ENCODE measurements at places on chromosomes 16 and 17.

- DNase-seq = no peak
These were observed 80.3 kb downstream of the TNRC6C start for GRCh38 chr17:78038748-78039288.

DNA sequence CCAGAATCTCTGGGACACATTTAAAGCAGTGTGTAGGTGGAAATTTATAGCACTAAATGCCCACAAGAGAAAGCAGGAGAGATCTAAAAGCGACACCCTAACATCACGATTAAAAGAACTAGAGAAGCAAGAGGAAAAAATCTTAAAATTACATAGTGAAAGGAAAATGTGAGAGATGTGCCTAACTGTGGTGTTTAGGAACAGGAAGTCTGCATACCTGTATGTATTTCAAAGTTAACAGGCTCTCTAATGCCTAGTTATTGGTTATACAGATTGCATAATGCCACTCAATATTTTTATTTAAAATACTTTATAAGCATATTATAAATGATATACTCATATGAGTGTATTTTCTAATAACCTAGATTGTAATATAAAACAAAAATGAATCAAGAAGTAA is 25.9 kb downstream of the ZNF267 start:
- no peak for DNase-seq

- no peak for DNase-seq
These were observed 5.4 kb upstream of the SLC5A2 start for GRCh38 chr16:31477220-31478216.

GRCh38 chr16:28010671-28011070 is 52.8 kb downstream of the GSG1L start:
- no peak for DNase-seq

DNA sequence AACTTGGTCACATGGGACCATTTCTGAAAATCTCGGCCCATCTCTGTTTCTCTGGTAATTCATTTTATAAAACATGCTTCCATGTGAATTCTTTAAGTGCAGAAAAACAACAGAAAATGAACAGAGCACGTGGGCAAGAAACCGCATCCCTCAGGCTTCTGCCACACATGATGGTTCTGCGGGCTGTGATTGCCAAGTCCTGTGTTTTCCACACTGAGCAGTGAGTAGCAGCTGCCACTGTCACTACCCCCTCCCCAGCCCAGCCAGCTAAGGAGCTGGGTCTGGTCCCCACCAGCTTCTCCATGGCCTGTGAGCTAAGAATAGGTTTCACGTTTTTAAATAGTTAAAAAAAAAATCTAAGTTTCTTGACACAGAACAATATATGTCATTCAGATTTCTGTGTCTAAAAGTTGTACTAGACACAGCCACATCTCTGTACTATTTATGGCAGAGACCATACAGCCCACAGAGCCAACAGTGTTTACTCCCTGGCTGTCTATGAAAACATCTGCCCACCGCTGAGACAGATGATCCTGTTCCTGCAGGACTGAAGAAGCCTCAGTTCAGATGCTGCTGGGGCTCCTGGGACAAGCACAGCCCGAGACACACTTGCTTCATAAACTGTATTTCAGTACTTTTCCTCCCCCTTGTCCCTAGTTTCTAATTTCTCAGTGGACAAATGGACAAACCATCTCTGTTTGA is 41.5 kb downstream of the USP22 start:
- no peak for DNase-seq

DNA sequence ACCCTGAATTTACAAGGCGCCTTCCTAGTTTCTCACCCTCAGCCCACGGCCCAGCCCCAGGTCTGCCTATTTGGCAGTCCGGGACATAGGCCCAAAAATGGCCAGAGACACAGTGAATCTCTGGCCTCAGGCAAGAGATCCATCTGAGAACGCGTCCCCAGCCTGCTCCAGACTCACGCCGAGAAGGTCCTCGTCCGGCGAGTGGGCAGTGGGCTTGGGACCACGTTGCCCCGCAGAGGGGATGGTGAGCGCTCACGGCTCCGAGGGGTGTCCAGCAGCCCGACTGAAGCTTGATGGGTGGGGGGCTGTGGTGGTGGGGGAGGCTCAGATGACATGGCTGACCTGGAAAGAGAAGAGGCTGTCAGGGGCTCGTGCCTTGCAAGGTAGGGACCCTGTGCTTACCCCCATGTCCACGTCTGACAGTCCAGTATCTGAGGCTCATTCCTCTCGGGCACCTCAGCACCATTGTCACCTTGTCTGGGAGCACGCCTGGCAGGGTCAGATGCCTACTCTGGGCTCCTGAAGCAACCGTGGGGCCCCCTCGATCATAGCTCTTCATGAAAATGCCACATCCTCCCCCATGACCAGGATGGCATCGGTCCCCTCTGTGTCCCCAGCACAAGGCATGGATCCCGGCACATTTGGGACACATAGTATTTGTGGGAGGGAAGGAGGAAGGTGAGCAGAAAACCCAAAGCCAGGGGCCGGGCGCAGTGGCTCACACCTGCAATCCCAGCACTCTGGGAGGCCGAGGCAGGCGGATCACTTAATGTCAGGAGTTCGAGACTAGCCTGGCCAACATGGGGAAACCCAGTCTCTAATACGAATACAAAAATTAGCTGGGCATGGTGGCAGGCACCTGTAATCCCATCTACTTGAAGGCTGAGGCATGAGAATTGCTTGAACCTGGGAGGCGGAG is 9.6 kb downstream of the CARHSP1 start:
- DNase-seq = no peak

GRCh38 chr16:85370881-85371651 is 242.1 kb upstream of the GSE1 start:
- DNase-seq = no peak

GRCh38 chr17:13600475-13601321 is 1.0 kb downstream of the HS3ST3A1 start:
- no peak for DNase-seq

DNA sequence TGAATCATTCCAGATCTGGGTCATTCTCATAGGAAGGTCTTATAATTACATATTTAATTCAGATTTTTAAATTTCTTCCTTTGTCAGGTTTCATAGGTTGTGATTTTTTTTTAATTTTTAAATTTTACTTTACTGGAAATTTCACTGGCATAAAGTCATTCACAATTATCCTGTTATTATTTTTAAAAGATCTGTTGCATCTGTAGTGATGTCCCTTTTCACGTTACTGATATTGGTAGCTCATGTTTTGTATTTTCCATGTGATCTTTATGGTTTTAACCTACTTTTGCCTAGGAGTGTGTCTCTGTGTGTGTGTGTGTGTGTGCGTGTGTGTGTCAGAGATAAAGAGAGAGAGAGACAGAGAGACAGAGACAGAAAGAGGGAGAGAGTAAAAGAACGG is 216.6 kb upstream of the KCNJ16 start:
- no peak for DNase-seq

- no peak for DNase-seq
These were observed 130.3 kb downstream of the RAB11FIP4 start for GRCh38 chr17:31521632-31522283.

DNA sequence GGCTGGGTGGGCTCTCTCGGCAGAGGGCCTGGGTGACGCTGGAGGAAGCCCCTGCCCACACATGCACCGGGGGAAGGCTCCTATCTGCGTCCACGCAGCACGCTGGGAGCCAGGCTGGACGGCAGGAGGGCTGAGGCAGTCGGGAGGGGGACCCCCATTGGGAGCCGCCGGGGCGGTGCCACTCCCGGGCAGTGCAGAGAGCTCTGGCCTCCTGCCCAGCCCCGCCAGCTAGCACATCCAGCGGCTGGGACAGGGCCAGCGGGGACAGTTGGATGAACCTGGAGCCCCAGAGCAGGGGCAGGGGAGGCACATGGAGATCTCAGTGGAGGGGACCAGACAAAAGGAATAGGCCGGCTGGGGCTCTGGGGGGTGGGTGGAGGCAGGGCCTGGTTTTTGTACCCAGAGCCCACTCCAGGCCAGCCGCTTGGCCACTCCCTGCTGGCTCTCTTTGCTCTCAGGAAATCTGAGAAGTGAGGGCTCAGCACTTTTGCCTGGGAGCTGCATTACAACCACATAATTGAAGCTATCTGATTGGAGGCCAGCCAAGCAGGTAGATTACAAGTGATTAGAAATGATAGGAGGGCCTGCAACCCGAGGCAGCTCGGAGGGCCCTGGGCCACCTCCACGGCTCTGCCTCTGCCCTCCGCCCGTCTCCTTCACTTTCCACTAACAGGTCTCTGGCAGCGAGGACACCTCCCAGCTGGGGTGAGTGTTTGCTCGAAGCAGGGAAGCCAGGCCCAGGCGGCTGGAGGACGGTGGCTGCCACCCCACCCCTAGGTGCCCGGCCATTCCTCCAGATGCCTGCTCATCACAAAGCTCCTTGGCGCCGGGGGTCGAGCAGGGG is 40.1 kb downstream of the ENGASE start:
- no peak for DNase-seq

- DNase-seq = no peak
These were observed 81.4 kb upstream of the FOXF1 start for GRCh38 chr16:86428729-86429517.

- no peak for DNase-seq
These were observed 1.7 kb upstream of the USP43 start for GRCh38 chr17:9643611-9644010.

DNA sequence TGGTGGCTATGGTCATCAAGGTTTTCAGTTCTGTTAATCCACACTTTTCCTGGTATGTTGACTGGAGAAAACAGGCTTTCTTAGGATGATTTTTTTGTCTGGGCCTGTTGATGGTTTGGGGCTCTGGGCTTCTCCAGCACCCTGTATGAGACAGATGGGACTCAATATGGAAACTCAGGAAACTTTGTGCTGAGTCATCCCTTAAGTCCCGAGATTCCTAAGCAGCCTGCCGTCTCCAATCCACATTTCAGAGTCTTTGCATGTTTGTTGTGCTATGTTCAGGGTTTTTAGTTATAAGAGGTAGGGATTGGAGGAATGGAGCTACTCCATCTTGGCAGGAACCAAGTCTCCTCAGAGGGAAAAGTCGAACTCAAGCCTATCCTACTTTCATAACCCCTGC is 253.3 kb upstream of the FOXF1 start:
- DNase-seq = no peak

DNA sequence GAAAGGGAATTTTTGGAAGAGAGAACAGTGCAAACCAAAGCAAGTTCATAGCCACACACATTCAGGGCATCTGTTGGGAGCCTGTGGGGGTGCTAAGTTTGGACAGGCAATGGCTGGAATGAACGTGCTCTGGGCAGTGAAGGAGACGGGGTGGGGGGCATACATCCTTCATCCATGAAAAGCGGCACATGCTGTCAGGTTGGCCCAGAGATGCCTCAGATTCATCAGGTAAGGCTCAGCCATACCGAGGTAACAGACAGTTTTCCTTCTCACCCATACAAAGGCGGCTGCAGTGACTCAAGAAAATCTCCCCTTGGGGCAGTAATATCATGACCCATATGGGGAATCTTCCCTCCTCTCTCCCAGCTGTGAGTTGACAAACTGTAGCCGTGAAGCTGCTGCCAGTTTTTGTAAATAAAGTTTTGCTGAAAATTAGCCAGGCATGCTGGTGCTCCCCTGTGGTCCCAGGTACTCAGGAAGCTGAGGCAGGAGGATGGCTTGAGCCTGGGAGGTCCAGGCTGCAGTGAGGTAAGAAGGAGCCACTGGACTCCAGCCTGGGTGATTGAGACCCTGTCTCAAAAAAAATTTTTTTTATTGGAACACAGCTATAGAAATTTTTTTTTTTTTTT is 9.2 kb upstream of the UBALD2 start:
- DNase-seq = no peak

GRCh38 chr16:67017421-67017750 is 11.6 kb upstream of the CBFB start:
- no peak for DNase-seq

DNA sequence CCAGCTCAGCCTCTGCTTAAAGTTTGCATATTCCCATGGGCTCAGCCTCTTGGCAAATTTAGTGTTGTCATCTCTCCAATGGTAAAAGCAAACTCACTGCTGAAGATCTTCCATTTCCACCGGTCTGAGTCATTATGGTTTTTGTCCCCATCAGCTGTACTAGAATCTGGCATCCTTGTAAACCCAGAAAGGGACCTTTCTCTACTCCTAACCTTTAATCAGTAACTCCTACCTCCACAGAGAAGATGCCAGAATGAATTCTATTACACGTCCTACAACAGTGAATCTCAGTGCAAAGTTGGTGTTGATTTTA is 45.8 kb downstream of the ZNF652 start:
- DNase-seq = no peak

Measured in stimulated activated CD4-positive, alpha-beta T cell treated with anti-CD3 and anti-CD28 coated beads, Interleukin-1b, Interleukin-23, amount 100 ng/mL, for 1 hour (primary cell).